ENCODE measurements at places on chromosomes 1 and 21. TPM values are rescaled to one million over a fixed set of nuclear protein-coding genes. Genes with fewer than 3 reads are reported as not detected.

Gene TFF2
- total RNA-seq = not detected

Gene ADGRL4
- total RNA-seq = not detected

DNA sequence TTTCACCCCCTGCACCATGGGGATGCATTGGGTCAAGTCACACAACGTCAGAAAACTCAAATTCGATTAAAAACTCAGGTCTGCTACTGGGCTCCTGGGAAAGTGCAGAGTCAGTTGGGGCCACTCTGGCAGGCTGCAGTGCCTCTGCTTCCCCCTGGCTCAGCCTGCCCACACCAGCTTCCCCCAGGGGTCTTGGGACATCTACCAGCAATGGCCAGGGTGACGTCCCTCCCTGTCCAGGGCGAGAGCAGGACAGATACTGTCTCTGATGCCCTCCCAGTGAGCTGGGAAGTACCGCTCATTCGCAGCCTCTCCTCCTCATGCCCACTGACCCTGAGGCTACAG, 106.2 kb upstream of the COL6A1 start:
- H3K36me3 ChIP-seq = no peaks in the 10 kb centered on the region
- H3K27ac ChIP-seq = no peak overlapping the region
- no peaks in the 10 kb centered on the region for H3K27me3 ChIP-seq
- DNase-seq = no peak
- peaks cover 7% of the 10 kb centered on the region for H3K4me1 ChIP-seq

DNA sequence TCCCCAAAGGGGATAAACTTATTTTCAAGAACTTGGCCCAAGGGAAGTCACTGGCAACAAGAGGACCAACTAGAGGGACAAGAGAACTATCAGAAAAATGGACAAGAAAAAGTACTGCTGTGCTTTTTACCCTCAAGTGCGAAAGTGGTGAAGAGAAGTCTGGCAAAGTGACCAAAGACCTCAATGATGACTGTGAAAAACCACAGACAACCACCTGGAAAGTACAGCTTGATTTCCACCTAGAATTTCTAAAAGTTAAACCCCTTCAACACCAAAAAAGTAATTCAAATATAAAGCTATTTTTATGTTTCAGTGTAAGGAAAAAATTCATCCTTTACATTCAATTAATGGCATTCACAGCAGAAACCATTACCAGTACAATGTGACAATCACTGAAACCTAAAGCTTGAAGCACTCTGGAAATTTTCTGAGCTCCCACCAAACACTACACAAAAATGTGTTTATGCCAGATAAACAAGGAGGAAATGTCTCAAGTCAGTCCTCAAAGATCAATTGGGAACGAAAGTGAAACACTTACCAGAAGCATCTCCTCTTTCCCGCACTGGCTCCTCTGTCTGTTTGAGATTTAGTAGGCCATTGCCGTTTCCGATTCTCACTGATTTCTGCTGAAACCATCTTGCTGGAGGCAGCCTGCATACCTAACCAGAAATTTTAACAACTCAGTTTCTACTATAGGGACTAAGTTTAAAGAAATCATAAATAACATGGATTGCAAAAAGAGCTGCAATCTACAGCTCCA, 8.3 kb downstream of the SDE2 start:
- H3K4me3 ChIP-seq = no peak overlapping the region
- H3K4me1 ChIP-seq = peaks cover 14% of the 10 kb centered on the region
- DNase-seq = no peak
- no peaks in the 10 kb centered on the region for H3K27me3 ChIP-seq

GRCh38 chr21:38984568-38984967, 178.8 kb downstream of the ETS2 start:
- no peak for DNase-seq
- H3K27me3 ChIP-seq = peaks cover 10% of the 10 kb centered on the region
- H3K4me3 ChIP-seq = no peak overlapping the region
- no peaks in the 10 kb centered on the region for H3K4me1 ChIP-seq

DNA sequence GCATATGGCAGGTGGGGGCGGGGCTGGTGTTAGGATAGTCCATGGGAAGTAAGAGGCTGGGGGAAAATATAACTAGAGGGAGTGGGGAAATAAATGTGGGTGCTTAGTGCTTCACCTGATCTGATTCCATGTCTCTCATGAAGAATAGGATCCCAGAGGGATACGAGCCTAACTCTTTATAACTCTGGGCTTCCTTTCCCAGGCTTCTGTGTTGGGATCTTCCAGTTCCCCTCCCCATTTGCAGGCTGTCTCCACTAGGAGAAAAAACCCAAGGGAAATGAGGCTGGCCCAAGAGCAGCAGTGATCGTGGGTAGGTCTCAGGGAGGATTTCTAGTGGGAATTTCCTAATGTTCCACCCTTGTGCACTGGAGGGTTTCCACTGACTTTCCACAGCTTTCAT, 1.6 kb downstream of the KCNJ9 start:
- no peak for DNase-seq
- H3K27me3 ChIP-seq = peaks cover 17% of the 10 kb centered on the region
- peaks cover 7% of the 10 kb centered on the region for H3K4me1 ChIP-seq
- no peak overlapping the region for H3K4me3 ChIP-seq
